ENCODE measurements at places on chromosomes 1 and 21.

DNA sequence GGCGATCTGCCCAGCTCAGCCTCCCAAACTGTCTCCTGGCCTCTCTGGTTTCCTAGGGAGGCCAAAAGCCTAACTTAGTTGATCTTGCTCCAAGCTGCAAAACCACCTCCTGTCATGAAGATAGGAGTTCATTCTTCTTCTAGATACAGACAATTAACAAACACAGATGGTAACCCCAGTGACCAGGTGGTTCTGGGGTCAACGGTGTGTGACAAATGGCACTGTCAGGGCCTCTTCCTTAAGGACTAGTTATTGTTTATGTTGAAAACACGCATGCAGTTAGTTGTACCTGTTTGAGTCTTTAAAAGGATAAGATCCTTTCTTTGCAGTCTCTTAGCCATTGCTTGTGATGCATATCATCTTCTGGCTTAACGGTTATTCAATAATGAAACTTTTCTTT is 4.6 kb upstream of the UMODL1 start:
- no peak for DNase-seq

DNA sequence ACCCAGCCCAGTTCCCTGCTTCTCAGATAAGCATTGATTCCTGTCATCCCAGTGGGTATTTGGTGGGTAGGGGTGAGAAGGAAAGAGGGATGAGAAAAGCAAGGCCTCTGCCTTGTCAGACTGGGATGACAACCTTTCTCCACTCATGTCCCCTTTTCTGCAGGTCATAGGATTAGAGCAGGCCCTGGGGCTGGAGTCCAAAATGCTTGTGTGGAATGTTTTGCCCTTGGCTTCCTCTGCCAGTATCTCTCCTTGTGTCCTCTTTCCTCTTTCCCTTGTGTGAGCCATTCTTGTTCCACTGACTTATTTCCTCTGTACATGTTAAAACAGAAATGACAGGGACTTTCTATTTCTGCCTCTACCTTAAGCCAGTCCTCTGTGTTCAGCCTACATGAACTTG is 4.1 kb downstream of the ATP2B4 start:
- no peak for DNase-seq

- no peak for DNase-seq
Observed at GRCh38 chr1:204873714-204874113, 3.1 kb downstream of the NFASC start.

- no peak for DNase-seq
Observed at GRCh38 chr1:62386351-62387121, 50.3 kb upstream of the USP1 start.

GRCh38 chr1:62321446-62321845 is 2.2 kb upstream of the KANK4 start:
- DNase-seq = peak; percentile 79

DNA sequence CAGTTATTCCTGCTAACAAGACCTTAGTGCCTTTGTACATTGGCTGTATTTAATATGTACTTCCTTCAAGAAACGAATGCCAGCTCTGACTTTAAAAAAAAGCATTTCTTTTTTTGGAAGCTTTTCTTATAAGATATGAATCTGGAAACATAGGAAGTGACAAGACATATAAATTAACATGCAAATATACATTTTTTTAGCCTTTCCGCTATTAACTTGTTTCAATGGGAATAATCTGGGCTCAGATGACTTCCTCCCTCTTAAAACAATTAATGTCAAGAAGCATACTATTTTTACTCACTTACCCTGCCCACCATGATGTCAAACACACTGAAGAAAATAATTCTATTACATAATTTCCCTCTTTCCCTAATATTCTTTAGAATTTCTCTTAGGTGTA is 1.4 kb downstream of the DENND1B start:
- no peak for DNase-seq

- DNase-seq = no peak
Observed at GRCh38 chr1:15524021-15524282, at the start of gene CASP9. TSS of gene CASP9 (minus strand) at chr1:15524215. CDS start at chr1:15524200, 15 bp downstream.

GRCh38 chr1:204493145-204493983 is 1.2 kb downstream of the PIK3C2B start:
- peak; percentile 53 for DNase-seq

DNA sequence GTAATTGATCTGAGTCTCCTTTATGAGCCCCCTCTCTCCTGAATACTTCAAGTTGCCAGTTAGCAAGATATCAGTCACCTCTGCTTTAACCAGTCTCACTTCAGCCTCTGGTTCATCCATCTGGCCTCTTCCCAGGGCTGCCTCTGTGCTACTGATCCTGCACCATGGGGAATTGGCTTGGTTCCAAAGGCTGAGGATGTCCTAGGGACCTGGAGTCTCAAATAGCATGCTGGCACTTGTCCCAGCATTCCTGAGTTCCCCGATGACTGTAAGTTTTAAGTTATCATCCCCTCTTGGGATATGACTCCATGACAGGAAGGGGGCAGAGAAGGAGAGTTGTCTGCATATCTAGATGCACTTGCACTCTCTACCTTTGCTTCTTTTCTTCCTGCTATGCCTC is 252.0 kb downstream of the PTBP2 start:
- DNase-seq = no peak

GRCh38 chr1:151108331-151108730 is 37.8 kb downstream of the GABPB2 start:
- DNase-seq = no peak

GRCh38 chr1:62796221-62796620 is 12.3 kb downstream of the ATG4C start:
- no peak for DNase-seq

GRCh38 chr1:116916002-116916401 is 6.3 kb downstream of the PTGFRN start:
- DNase-seq = no peak

DNA sequence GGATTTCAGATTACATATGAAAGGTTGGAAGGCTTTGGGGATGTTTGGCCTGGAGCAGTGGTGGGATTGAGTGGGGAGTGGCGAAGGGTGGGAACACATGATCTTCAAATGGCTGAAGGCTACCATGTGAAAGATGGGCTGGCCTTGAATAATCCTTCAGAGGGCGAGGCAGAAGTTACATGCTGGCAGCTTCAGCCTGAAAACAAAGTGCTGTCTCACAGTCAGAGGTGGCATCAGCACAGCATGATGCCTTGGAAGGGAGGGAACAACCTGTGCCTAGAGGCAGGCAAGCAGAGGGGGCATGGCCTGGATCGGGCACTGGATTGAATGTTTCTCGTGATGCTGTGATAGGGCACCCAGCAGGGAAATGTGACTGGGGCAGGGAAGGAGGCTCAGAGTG is 130.8 kb downstream of the BEND5 start:
- DNase-seq = no peak

GRCh38 chr1:184283999-184284398 is 102.8 kb upstream of the C1orf21 start:
- no peak for DNase-seq

DNA sequence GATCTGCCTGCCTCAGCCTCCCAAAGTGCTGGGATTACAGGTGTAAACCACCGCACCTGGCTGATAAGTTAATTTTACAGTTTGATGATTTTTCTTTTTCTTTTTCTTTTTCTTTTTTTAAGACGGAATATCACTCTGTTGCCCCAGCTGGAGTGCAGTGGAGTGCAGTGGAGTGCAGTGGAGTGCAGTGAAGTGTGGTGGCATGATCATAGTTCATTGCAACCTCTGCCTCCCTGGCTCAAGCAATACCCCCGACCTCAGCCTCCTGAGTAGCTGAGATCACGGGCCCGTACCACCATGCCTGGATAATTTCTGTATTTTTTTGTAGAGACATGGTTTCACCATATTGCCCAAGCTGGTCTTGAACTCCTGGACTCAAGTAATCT is 84.4 kb upstream of the CXADR start:
- DNase-seq = no peak

DNA sequence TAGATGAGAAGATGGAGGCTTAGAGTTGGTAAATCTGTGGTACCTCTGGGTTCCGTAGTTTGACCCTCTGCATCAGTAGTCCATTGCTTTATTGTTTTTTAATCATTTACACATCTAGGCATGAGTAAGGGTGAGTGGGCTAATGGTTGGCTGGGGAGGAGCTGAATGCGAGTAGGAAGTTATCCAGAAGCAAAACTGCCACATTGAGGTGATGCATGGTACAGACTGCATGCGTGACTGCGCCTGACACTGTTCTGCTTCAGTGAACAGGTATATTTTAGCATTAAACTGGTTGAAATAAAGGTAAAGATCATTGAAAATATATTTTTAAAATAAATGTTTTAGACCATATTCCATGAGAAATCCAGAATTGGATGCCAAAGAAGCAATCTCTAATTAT is 4.4 kb downstream of the DNAJC16 start:
- no peak for DNase-seq

GRCh38 chr1:87501738-87502137 is 173.1 kb downstream of the LMO4 start:
- DNase-seq = no peak

GRCh38 chr21:36347278-36347961 is 27.4 kb downstream of the MORC3 start:
- no peak for DNase-seq

DNA sequence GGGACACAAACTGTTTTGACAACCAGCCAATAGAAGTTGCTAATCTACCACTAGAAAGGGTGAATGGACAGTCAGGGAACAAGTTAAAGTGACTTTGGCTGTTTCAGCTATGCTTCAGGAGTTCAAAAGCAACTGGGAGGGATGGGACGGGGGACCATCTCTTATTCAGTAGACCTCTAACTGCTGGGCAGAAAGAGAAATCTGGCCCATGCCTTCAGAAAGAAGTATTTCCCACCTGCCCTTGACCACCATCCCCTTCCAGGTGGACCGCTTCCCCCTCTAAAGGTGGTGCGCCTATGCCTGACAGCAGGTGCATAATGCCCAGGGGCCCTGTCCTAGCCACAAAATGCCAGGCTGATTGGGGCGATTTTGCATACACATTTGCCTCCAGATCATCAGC is 5.2 kb downstream of the ITPKB start:
- DNase-seq = no peak

DNA sequence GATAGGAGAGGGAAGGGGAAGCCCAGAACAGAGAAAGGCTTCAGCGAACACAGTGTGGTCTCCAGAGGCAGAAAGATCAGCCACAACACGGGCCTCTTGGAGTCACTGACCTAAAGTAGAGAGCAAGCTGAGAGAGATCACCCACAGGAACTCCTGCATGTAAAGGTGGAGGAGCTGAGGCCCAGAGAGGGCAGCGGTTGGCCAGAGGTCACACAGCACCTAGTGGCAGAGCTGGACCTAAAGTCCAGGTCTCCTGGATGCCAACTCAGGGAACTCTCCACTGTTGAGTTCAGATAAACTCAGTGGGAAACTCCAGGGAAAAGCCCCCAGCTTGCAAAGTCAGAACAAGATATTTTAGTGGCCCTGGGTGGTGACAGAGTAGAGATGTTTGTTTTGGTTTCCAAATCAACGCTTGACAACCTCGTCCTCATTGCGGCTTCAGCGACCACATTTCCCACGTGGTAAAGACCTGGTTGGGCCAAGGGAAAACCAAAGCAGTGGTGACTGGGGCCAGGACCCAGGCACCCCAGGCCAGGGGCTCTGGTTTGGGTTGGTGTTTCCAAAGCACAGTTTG is 4.6 kb downstream of the IFFO2 start:
- no peak for DNase-seq

DNA sequence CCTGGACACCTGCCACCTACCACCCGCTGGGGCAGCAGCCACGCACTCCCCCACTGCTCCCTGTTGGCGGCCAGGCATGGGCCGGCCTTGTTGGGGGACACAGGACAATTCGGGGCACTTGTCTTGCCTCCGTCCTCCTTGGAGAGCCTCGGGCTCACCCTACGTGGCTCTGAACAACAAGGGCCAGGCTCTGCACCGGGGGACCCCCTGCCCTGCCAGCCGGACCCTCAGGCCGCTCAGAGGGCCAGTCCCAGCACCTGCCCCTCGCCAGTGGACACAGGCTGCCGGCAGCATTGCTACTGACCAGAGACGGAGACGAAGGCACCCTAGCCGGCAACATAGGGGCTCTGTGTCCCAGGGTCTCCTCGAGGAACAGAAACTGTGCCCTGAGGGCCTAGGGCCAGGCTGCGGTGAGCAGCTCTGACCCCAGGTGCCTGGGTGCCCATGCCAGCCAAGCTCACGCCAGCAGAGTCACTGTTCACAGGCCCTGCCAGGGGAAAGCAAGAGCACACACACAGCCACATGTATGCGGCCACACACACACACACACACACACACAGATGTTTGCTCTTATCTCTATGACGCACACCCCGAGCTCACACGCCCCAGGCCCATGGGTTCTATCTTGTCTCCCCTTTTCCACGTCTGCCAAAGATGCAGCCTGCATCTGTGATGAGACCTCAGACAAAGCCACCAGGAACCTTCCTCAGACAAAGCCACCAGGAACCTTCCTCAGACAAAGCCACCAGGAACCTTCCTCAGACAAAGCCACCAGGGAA is 45.9 kb downstream of the MORN1 start:
- no peak for DNase-seq

DNA sequence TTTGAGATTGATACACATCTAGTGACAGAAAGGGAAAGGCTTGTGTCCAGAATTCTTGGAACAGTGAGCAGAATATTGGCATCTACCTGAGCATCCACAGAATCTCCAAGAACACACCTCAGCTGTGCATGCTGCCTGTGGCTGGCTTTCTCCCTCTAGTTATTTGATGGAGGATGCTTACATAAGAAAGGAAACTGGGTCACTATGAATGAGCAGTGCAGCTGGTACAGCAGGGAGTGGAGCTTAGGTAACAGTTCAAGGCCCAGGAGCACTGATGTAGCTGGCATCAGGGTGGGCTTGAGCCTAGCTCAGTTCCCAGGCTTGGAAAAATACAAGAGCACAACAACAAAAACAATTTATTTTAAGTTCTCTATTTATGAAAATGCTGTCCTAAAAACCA is 26.3 kb downstream of the RGS8 start:
- DNase-seq = no peak

DNA sequence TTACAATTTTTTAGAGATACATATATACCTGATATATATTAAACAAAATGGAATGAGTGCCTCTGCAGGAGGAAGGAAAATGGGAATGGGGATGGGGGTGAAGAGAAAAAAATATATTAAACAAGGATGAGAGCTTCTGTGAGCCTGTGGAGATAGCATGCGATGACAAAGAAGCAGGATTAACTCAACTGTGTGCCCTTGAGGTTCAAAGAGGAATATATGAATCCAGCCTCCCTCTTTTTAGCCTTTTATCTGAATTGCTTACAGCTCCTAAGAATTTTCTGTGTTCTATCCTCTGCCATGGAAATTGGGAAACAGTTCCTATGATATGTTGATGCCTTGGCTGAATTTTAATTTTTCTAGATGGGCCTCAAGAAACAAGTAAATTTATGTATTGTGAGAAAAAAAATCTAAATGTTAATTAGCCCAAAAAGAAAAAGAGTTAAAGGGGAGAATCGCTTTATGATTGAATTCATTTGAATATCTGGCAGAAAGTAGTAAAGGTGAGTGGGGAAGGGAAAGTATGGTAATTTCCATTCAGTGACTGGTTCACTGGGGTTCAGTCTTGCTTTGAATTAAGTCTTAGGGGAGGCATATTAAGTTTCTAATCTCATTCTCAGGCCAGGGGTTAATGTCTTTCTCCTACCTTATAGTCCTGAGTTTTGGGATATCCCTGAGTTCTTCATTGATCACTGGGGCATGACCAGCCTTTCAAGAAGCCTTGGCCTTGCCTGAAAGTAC is 106.3 kb upstream of the HMCN1 start:
- DNase-seq = no peak
